ENCODE measurements at places on chromosomes 13 and 19.

DNA sequence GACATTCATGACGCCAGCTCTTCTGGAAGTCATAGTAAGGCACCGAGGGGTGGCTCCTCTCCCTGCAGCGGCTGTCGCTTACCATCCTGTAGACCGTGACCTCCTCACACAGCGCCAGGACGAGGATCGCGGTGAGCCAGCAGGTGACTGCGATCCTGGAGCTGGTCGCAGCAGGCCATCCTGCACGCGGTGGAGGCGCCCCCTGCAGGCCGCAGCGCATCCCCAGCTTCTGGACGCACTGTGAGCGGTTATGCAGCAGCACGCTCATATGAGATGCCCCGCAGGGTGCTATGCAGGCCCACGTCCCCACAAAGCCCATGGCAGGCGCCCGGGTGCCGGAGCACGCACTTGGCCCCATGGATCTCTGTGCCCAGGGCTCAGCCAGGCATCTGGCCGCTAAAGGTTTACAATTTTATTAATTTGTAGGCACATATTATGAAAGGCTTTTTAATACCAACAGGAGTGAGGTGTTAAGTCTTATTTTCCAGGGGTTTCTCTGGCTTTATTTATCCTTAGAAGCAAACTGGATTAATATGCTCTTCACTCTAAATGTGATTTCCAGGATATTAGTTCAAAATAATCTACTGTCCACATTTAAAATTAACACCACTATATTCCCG, 35.6 kb upstream of the PSPC1 start:
- no peak for DNase-seq

DNA sequence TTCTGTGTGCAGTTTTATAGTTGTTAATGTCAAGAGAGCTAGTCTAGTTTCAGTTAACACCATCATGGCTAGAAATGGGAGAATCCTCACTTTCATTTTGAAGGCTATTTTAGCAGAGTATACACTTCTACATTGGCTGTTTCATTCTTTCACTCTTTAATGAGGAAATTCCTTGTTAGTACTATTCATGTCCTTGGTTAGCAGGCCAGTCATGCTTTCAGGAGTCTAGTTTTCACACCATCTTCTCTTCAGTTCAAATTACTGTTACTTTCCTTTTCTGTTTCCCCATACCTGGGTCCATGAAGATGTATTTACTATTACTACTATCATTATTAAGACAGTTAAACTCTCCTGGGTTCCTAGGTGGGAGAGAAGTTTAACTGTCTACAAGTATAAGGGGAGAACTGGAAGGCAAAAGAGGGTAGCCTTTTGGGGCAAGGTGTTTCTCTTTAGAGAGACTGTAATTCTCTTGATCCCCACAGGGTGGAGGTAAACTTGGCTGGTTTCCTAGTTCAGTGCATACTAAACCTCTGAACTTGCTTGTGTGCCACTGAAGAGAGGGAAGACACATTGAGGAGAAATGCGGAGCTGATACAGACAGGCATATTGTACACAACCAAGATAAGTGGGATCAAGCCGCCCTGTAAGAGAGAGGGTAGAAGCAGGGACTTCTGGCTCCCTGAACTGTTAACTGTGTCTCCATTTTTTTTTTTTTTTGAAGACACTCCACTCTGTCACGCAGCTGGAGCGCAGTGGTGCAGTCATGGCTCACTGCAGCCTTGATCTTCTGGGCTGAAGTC, 41.3 kb upstream of the IGFL4 start:
- DNase-seq, result no peak

DNA sequence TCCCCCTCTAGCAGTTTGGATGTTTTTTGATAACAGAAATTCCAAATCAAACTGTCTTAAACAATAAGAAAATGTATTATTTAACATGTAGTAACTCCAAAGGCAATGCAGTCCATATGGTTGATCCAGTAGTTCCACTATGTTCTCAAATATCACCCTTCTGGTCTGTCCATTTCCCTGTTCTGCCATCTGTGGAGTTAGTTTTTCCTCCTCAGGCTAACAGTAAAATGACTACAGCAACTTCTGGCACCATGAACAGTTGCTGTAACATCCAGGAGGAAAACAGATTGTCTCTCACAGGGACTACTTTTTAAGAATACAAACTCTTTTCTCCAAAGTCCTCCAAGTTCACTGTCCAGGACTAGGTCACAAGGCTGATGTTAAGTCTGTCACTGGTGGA, 455.4 kb downstream of the FGF14 start:
- DNase-seq, result no peak

DNA sequence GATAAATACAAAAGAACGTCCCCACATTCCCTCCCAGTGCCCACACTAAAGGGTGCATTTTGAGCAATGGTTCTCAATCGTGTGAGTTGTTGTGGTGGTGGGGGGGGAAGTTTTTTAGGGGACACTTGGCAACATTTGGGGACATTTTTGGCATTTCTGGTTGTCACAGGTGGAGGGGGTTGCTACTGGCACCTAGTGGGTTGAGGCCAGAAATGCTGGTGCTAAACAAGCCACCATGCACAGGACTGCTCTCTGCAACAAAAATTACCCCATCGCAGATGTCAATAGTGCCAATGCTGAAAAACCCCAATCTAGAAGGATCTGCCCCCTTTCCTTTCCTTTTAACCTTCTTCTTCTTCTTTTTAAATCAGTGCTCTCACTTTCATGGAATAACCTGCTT, 453.3 kb downstream of the TSHZ3 start:
- DNase-seq, result no peak

DNA sequence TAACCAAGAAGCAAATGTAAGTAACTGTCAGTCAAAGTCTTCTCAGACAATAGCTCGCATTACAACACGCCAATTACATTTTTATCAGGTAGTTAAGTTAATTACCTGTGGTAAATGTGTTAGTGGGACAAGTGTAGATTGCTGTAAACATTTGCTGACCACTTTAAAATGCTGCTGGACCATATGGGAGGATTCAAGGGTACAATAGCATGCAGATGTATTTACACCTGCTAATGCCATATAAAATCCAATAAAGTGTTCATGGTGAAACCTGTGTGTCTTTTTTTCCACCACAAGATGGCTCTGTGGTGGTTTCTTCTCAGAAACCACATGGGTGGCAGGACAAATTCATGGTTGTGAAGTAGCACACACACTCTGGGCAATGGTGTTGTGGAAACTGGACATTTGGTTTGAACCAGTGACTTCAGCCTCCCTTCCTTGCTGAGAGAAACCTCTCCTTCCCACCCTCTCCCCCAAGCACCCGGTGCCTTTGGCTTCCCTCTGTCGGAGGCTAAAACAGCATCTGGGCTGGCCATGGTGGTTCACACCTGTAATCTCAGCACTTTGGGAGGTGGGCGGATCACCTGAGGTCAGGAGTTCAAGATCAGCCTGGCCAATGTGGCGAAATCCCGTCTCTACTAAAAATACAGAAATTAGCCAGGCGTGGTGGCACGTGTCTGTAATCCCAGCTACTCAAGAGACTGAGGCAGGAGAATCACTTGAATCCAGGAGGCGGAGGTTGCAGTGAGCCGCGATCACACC, 18.1 kb upstream of the GTF3A start:
- no peak for DNase-seq

- DNase-seq, result no peak
Measured at GRCh38 chr19:8361921-8362793, 1.8 kb upstream of the ANGPTL4 start.

GRCh38 chr13:94309997-94310855, 169.3 kb downstream of the DCT start:
- DNase-seq, result no peak

GRCh38 chr19:8821748-8822241, 10.3 kb downstream of the ZNF558 start:
- no peak for DNase-seq

DNA sequence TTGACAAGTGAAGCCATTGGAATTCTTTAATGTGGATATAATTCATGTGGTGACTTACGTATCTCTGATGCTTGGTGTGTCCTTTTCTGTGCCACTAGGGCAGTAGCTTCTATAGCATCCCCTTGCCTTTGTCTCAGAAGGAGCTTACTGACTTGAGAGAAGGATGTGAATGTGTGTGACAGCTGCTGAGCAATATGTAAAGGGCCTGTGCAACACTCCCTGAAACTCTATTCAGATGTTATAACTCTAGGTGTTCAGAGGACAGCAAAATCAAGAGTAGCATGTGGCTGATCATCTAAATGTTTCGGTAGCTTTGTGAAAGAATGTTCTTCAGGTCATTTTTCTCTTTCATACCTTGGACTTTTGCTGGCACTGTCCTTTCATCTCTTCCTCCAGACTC, 189.5 kb downstream of the LMO7 start:
- DNase-seq, result no peak

DNA sequence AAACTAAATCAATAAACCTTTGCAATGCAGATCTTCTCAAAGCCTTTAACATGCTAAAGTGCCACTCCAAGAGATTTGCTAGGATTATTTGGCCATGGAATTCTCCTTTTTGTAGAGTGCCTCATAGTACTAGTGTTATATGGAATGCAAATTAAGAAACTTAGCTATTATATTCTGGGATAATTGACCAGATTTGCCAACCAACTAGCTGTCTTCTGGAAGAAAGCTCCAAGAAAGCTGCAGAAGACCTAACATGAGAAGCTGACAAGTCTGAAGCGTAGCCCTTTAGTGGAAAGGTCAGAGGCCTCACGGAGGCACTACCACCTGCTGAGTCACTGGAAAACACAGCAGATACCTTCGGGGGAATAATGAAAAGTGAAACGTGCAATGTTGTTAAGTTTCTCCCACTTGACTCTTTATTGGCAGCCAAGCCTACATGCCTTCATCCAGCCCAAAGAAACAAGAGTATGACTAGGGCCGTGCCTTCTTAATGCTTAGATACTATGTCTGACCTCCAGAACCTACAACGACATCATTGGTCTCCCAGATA, 29.8 kb upstream of the KATNAL1 start:
- no peak for DNase-seq

DNA sequence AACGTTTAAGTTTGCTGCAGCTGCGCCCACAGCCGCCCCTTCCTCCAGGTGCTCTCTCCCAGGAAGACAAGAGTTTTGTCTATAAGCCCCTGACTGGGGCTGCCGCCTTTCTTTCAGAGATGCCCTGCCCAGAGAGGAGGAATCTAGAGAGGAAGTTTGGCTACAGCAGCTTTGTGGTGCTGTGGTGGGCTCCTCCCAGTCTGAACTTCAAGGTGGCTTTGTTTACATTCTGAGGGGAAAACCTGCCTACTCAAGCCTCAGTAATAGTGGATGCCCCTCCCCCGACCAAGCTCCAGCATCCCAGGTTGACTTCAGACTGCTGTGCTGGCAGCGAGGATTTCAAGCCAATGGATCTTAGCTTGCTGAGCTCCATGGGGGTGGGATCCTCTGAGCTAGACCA, 6.4 kb upstream of the ERICH6B start:
- no peak for DNase-seq

DNA sequence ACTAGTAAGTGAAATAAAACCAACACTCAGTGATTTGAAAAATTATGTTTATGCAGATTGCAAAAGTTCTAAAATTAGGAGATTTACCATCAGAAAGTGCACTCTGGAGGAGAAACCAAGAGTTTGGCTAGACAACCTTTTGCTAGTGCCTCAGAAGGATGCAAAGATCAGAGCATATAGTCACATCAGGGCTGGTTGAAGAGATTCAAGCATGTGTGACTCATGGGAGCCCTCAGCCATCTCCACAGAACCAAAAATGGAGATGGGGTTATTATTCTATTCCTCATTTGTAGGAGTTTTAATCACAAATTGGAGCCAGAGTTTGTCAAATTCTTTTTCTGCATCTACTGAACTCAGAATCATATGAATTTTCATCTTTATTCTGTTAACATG, 32.9 kb upstream of the OXGR1 start:
- no peak for DNase-seq

DNA sequence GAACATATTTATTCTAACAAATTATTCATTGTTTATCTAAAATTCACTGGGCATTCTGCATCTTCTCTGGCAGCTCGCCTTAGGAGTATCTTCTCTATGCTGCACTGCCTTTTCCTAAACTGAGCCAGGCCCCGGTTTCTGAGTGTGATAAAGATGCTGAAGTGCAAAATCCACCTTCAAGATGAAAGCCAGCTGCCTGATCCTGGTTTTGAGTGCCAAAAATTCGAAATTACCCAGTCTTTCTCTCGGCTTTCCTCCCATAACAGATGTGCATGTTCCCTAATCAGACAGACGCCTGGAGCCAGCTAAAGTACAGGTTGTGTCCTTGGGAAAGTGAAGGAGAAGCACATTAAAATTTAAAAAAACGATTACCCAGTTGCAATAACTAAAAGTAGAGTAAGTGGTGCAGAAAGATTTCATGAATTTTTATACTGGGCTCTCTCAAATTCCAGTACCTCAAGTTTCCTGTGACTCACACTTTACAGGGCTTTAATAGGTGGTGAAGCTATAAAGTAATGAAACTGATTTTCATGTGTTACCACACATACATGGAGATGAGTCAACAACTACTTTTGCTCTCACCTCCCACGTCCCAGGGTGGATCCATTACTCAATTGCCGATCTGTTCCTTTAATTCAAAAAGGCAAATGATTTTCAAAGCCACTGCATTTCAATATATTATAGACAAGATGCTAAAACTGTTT, 65.0 kb upstream of the GTF2F2 start:
- DNase-seq, result no peak

DNA sequence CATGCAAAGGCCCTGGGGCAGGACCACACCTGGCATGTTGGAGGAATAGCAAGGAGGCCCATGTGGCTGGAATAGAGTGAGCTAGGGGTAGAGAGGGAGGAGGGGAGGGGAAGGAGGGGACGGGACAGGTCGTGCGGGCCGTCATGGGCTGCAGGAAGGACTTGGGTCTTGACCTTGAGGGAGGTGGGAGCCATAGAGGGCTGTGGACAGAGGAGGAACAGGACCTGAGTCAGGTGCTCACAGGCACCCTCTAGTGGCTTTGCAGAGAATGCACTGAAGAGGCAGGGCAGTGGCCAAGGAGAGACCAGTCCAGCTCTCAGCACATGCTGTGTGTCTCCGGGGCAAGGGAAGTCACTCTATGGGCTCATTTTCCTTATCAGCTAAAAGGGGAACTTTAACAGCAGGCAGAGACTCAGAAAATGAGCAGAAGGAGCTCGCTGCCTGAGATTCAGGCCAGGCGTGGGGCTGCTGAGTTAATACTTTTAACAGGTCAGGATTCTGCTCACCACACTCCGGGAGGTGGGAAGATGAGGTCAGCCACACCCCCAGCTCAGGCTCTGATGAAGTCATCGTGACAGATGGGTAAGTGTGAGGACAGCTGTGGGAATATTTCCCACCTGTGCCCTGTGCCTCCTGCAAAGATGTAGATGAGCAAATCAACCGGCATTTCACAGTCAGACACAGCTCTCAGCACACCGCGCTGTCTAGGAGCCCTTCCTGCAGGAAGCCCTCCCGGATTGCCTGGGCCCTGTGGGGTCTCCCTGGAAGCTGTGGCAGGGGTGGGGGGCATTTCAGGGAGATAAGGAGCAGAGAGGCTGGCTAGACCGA, 6.0 kb upstream of the TNFAIP8L1 start:
- DNase-seq, result no peak

DNA sequence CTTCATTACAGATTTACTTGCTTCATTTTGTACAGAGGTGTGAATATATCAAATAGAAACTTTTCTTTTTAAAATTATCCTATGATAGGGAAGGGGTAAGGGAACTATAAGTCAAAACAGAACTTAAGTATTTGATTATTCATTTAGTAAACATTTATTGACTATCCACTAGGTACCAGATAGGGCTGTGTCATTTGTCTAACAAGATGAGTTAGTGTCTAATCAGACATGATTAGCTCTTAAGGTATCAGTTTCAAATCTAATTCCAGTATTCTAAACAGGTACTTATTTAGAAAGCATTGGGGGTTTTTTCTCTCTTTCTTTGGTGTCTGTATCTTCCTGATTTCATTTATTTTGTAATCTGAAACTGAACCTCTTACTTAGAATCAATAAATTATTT, 32.2 kb downstream of the CDADC1 start:
- DNase-seq, result no peak
